Immature natural killer cell (primary cell): ENCODE measurements at places on chromosomes 16 and 17.

DNA sequence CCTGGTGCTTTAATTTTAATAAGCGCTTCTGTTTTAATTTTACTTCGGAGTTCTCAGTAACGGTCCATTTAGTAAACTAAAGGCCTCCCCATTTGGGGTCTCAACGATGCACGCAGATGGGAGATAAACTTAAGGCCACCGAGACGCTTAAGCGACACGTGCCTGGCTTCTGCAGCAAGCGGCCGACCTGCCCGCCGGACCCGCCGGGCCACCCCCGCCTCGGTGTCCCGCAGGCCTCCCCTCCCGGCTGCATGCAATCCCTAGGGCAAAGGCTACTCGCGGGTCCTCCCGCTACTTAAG lies 592 bp downstream of the GCSH start:
- peaks cover 10% of the 10 kb centered on the region for H3K4me1 ChIP-seq
- peak overlapping the region; percentile 67 for H3K4me3 ChIP-seq
- H3K36me3 ChIP-seq = no peaks in the 10 kb centered on the region
- H3K27ac ChIP-seq = no peak overlapping the region

DNA sequence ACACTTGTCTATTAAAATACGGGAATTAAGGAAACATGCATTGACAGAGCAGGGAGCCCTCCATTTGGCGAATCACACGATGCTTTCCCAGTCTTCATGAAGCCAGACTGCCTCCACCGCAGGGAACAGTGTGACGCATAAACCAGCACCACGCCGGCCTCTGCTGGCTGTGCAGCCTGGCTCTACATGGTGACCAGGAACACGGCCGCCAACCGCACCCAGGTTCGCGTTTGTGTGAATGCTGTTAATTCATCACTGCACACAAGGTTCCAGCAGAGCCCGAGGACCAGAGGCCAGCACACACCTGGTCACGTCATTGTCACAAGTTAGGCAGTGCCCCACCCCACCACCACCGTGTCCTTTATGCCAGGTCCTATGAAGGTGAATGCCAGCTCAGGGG lies 26.7 kb downstream of the TMEM204 start:
- H3K27me3 ChIP-seq = no peaks in the 10 kb centered on the region
- peaks cover 6% of the 10 kb centered on the region for H3K36me3 ChIP-seq
- H3K27ac ChIP-seq = no peak overlapping the region

- no peaks in the 10 kb centered on the region for H3K4me1 ChIP-seq
- no peak overlapping the region for H3K27ac ChIP-seq
- peaks cover 44% of the 10 kb centered on the region for H3K36me3 ChIP-seq
- no peak for DNase-seq
Measured at GRCh38 chr17:80356231-80356856, 58.6 kb upstream of the ENDOV start.

GRCh38 chr17:38970128-38970527 lies 2.9 kb upstream of the FBXO47 start:
- H3K27me3 ChIP-seq = no peaks in the 10 kb centered on the region
- H3K4me1 ChIP-seq = peaks cover 13% of the 10 kb centered on the region
- no peak for DNase-seq
- no peak overlapping the region for H3K27ac ChIP-seq

DNA sequence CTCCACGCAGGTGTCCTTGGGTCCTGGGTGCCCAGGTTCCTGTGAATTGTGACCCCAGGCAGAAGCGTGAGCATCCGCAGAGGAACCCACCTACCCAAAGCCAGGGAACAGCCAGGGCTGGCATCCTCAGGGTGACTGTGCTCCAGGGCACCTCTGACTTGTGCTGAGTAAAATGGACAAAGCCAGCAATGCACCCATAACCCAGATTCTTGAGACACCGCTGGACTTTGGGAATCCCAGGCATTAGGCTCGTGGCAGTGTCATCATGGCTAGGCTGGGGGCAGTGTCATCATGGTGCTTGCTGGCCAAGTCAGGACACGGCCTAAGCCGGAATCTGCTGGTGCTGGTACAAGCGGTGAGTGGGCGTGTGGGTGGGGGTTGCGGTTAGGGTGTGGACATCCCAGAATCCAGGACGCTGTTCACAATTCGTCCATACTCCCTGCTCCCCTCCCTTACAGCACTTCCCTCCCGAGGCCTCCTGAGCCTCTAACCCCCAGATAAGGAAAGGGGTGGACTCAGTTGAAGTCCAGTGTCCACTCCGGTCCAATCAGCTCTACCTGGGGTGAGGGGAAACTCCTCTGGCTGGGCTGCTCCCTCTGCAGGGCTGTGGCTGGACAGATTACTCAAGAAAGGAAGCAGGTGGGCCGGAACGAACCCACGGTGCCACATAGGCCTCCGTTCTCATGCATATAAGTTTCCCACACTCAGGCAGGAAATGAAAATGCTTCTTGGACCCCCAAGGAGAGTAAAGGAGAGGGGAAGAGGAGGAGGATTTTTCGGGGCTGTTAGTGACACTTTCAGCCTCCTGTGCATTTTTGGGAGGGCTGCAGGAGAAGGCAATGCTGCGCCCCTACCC lies 138.9 kb downstream of the SEC14L1 start:
- H3K4me3 ChIP-seq = peak overlapping the region; percentile 8
- no peaks in the 10 kb centered on the region for H3K36me3 ChIP-seq
- H3K27me3 ChIP-seq = peaks cover 24% of the 10 kb centered on the region
- peaks cover 15% of the 10 kb centered on the region for H3K4me1 ChIP-seq

- no peak overlapping the region for H3K27ac ChIP-seq
- DNase-seq = no peak
- H3K4me3 ChIP-seq = no peak overlapping the region
- peaks cover 11% of the 10 kb centered on the region for H3K4me1 ChIP-seq
- peaks cover 3% of the 10 kb centered on the region for H3K27me3 ChIP-seq
Measured at GRCh38 chr16:19127205-19127604, 13.4 kb downstream of the ITPRIPL2 start.

- peaks cover 8% of the 10 kb centered on the region for H3K27me3 ChIP-seq
- no peak overlapping the region for H3K27ac ChIP-seq
- no peak overlapping the region for H3K4me3 ChIP-seq
- peaks cover 11% of the 10 kb centered on the region for H3K4me1 ChIP-seq
- DNase-seq = peak; percentile 38
Measured at GRCh38 chr17:81328978-81329926, 34.1 kb upstream of the SLC38A10 start.

DNA sequence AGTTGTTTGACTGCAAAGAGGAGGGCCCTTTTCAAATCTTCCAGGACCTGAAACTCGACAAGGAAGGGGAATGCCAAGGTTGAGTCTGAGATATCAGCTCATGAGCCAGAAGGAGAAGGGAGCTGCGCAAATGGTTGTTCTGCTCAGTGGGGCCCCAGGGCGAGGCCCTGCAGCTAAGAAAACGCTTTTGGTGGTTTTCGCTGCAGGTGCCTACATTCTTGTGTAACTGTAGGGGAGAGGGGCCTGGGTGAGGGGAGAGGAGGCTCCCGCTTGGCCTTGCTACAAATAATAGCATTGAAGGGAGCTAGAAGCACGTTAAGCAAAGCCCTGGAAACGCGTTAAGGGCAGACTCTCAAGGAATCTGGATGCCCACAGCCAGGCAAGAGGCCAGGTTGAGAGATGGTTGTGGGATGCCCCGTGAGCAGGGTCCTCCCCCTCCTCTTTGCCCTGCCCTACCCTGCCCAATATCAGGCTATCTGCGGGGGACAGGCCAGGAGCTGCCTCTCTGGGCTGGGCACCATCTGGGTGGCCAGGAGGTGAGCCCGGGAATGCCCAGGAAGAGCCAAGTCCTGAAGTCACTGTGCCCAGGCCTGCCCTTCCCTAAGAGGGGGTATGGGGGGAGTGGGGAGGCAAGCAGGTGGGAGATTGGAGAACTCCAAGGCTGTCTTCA lies 21.9 kb downstream of the GPR142 start:
- no peaks in the 10 kb centered on the region for H3K36me3 ChIP-seq
- H3K4me3 ChIP-seq = no peak overlapping the region
- H3K4me1 ChIP-seq = peaks cover 3% of the 10 kb centered on the region
- no peak overlapping the region for H3K27ac ChIP-seq
- DNase-seq = no peak
- H3K27me3 ChIP-seq = peaks cover 4% of the 10 kb centered on the region

DNA sequence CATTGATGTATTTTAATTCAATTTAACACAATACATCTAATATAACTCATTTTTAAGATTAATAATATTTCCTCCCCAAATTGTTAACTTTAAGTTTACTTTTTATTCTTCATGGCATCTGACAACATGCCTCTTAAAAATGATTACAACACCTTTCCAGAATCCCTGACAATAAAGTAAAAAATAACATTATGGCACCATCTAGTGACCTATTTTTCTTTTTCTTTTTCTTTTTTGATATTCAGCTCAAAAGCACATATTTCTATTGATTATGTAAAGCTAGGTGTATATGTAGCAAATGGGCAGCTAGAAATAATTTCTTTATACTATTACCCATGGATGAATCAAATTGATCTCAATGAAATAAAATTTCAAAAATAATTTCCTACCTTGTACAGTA lies 834.3 kb upstream of the CDH8 start:
- H3K27ac ChIP-seq = no peak overlapping the region
- no peak overlapping the region for H3K4me3 ChIP-seq
- no peak for DNase-seq
- no peaks in the 10 kb centered on the region for H3K27me3 ChIP-seq

DNA sequence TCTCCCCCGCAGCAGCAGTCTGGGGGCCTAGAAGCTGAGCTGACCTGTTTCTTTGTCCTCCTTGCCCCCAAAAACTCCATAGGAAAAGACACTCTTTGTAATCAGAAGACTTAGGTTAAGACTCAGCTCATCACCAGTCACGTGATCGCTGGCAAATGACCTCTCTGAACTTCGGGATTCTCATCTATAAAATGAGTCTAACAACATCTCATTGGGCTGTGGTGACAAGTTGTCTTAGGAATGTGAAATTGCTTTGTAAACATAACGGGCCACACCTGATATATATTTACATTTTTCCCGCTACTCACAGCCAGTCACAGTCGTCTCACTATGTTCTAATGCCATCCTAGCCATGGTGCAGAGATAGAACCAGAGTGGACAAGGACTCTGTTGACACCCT lies 86.0 kb upstream of the LHX1 start:
- peaks cover 8% of the 10 kb centered on the region for H3K27me3 ChIP-seq
- no peak for DNase-seq
- no peaks in the 10 kb centered on the region for H3K4me1 ChIP-seq

DNA sequence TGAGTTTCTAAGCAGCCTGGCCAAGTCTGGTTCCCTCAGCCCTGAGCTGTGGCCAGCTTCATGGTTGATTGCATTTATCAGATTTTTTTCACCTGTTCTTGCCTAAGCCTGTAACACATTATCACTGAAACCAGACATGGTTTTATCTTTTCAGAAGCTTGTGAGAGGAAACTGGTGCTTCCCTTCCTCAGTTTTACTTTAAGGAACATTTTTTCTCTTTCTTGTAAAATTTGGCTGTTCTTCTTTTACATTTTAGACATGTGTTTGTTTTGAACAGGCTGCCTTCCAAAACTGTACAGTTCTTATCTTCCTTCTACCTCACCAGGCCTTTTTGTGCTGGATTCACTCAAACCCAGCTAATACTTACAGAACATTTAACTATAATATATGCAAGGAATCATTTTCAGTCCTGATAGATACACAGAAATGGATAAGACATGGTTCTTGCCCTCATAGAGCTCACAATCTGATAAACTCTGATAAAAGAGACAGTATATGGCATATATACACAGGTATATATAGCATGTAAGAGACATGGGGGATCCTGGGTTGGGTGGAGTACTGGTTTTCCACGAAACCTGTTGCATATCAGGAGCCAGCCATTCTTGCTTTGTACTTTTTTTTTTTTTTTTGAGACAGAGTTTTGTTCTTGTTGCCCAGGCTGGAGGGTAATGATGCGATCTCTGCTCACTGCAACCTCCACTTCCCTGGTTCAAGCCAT lies 44.5 kb downstream of the ZNRF1 start:
- no peak for DNase-seq
- H3K4me3 ChIP-seq = no peak overlapping the region
- H3K27me3 ChIP-seq = peaks cover 1% of the 10 kb centered on the region
- no peaks in the 10 kb centered on the region for H3K4me1 ChIP-seq

DNA sequence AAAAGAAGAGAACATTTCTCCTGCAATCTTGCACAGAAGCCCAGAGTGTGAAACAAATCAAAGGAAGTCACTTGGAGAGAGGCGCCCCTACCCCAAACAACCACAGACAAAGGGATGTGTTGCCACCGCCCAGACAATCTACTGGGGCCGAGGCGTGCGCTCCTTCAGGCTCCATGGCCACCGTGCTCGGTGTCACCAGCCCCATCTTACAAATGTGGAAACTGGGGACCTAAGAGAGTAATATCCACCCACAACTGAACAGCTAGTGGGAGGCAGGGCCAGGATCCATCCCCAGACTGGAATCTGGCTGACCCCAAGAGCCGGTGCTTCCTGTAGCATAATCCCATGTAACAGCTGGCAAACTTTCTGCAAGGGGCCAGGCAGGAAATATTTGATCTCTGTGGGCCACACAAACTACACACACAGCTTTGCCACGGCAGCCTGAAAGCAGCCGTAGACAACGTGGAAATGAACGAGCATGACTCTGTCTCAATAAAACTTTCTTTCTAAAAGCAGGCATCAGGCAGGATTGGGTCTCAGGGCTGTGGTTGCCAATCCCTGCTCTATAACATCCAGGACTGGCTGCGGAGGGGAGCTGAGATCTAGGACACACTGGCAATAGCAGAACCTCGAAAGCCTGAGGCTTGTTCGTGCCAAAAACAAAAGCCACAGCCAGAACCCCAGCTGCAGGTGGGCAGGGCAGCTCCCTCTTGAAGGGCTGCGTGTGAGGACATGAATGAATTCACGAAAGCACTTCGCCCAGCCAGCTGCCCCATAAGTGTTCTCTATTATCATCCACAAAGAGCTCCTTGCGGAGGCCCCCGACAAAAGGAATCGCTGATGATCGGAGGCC lies 26.6 kb upstream of the GINS2 start:
- no peak for DNase-seq
- no peak overlapping the region for H3K27ac ChIP-seq
- H3K4me1 ChIP-seq = peaks cover 5% of the 10 kb centered on the region
- peaks cover 2% of the 10 kb centered on the region for H3K27me3 ChIP-seq
- no peak overlapping the region for H3K4me3 ChIP-seq

- no peak for DNase-seq
- no peaks in the 10 kb centered on the region for H3K36me3 ChIP-seq
- no peak overlapping the region for H3K4me3 ChIP-seq
- no peak overlapping the region for H3K27ac ChIP-seq
Measured at GRCh38 chr17:34826332-34826731, 134.9 kb downstream of the CCT6B start.

GRCh38 chr17:28970879-28971278 lies 19.6 kb upstream of the PHF12 start:
- H3K4me1 ChIP-seq = no peaks in the 10 kb centered on the region
- DNase-seq = no peak
- no peak overlapping the region for H3K27ac ChIP-seq
- H3K27me3 ChIP-seq = peaks cover 3% of the 10 kb centered on the region
- no peak overlapping the region for H3K4me3 ChIP-seq

DNA sequence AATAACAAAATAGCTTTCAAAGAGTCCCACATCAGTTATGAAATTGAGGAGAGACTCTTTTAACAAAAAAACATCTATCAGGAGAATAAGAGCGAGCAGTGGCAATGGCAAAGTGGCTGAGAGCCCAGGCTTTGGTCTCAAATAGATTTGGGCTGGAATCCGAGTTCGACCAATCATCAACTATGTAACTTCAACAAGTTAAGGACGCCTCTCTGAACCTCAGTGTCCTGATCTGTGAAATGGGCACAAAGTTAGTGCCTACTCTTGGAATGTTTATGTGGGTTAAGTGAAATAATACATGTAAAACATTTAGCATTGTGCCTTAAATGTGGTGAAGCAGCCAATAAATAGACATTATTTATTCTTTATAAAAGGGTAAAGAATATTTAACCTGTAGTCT lies 45.4 kb downstream of the CFDP1 start:
- peaks cover 27% of the 10 kb centered on the region for H3K36me3 ChIP-seq
- H3K27me3 ChIP-seq = no peaks in the 10 kb centered on the region
- H3K27ac ChIP-seq = no peak overlapping the region
- H3K4me1 ChIP-seq = no peaks in the 10 kb centered on the region
